ENCODE measurements at places on chromosomes 2 and 18. TPM values are rescaled to one million over a fixed set of nuclear protein-coding genes. Genes with fewer than 3 reads are reported as not detected.

GRCh38 chr2:85435981-85436835 lies 17.7 kb downstream of the SH2D6 start:
- no peak for DNase-seq

DNA sequence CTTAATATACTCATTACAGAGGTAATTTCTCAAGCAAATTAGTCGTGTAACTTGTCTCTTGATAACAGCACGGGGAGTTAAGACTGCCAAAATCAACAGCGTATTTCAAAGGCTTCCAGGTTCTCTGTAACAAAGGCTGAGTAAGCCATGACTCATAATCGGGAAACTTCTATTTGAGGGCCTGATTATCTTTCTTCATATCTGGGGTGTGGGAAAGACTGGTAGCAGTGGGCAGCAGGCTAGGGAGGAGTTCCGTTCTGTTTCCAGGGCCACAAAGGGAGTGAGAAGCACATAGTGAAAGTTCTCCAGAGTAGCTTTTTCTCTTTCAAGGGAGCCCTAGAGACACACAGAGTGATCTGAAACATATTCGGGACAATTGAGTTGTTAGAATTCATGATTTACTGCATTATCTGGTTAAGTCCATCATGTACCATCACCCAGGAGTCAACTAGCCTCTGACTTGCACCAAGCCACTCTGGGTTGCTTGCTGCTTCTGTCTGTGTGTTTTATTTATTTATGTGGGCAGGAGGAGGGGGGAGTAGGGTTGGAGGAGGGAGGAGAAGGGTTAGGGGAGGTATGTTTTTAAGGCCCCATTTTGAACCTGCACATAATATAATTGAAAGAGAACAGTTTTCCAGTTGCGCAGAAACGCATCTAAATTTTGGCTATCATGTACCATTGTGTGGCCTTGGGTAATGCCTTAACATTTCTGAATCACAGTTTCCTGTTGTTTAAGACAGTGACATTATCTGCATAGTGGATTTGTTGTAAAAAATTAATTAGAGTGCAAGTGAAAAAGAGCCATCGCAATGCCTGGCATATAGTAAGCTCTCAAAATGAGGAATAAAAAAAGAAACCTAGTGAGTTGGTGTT lies 80.5 kb upstream of the ITPRID2 start:
- peak; percentile 92 for DNase-seq

DNA sequence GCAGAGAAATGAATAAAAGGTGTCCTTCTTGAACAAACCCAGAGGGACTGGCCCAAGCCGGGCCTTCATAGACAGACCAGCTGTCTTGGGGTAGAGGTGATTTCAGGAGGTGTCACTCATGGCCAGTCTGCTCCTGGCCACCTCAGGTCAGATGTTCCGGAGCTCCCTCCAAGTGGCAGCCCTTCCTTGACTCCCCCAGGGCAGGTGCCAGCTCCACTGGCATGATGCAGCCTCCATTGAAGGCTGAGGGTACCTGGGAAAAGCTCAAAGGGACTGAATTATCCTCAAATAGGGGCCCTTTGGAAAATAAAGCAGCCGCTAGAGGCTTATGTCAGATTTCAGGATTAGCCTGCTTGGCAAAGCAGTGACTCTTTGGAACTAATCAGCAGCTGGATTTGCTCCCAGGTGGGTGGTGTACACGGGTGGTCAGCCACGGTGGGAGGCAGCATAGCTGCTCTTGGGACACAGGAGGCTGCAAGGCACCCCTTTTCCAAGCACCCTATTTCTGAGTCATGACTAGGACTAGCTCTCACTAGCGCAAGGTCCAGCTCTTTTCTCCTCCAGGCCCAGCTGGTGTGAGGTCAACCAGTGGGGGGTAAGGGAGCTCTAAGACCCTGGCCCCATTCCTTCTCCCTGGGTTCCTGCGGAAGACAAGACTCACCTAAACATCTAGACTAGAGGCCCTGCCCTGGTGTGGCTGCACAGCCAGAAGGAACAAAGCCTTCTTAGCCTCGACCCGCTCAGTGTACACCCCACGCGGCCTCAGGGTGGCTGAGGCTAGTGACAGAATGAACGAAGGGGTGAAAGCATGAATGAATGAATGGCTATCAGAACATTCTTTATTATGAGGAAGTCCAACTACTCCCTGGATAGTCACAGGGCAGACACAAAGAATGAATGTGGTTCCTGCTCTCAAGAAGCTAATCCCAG lies 29.3 kb downstream of the HS1BP3 start:
- DNase-seq: no peak

Gene MGAT5
- 32.5 TPM for total RNA-seq

Gene DCAF17
- total RNA-seq: 18.5 TPM

Gene CCDC178
- total RNA-seq: 0.08 TPM

Gene COL6A3
- 81.9 TPM for total RNA-seq

- no peak for DNase-seq
Observed at GRCh38 chr2:71389384-71390072, 57.9 kb downstream of the ZNF638 start.

- no peak for DNase-seq
Observed at GRCh38 chr2:69260666-69261065, 126.4 kb downstream of the GFPT1 start.

Gene ZDBF2
- 8.5 TPM for total RNA-seq

DNA sequence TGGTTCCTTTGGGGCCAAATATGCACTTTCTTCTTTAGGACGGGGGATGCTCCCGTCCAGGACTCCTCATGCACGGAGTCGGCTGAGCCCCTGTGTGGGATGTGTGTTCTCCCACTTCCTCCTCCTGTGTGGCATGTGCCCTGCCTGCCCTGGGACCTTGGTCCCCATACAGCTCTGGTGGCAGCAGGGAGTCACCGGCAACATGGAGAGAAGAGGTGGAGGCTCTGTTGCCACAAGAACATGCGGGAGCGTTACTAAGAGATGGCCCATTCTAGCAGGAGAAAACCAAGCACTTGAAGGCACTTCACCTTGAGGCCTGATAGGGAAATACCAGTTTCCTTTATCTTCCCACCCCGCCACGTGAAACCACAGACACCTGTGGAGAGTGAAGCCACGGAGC lies 98.0 kb downstream of the DDX1 start:
- DNase-seq: no peak
